ENCODE measurements at places on chromosomes 1 and 21.
A peak's percentile ranks its signal among the peaks of the same experiment; 100 is the strongest.

DNA sequence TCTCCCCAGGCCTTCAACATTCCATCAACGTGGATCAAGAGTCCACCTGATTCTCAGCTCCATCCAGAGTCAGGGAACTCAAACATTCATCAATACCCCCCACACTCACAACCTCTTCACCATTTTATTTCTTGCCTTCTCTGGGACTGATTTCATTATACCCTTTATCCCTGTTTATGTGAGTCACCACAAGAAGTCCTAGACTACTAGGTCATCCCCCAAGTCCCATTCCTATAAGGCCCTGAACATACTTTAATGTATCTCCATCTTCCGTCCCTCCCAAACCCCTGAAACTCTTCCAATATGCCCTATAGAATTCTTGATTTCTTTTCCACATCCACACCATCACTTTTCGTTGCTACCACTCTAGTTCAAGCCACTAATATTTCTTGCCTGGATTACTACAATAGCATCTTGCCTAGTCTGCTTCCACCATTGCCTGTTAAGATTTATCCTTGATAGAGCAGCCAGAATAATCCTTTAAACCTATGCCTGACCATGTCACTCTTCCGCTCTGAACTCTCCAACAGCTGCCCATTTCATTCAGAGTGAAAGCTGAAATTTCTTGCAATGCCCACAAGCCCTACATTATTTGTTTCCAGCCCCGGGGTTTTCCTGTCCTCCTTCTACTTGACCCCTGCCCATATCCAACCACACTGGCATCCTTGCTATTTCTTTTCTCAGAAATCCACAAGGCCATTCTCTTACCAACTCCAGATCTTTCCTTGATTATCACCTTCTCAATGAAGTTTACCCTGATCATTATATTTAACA is 9.4 kb upstream of the SAMD13 start:
- no peak for DNase-seq

- DNase-seq: no peak
Observed at GRCh38 chr1:170284951-170285350, 139.2 kb downstream of the NTMT2 start.

GRCh38 chr1:45051005-45051772 is 39.1 kb downstream of the UROD start:
- DNase-seq: no peak

- DNase-seq: no peak
Observed at GRCh38 chr1:81428998-81429397, 371.7 kb upstream of the ADGRL2 start.

DNA sequence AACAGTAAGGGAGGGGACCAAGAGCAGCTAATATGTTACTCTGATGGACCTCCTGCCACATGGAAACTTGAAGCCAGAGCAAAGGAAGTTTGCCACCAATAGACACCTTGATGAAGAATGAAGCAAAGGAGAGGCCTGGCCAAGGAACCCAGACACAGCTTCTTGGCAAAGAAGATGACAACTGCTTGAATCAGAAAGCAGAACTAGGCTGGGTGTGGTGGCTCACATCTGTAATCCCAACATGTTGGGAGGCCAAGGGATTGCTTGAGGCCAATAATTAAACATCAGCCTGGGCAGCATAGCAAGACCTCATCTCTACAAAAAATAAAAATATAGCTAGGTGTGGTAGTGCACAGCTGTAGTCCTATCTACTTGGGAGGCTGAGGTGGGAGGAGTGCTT is 31.7 kb upstream of the CAPZB start:
- no peak for DNase-seq

- peak; percentile 17 for DNase-seq
Observed at GRCh38 chr1:147600119-147601111, 59.1 kb downstream of the BCL9 start.

GRCh38 chr21:40688106-40688864 is 158.7 kb downstream of the DSCAM start:
- no peak for DNase-seq

DNA sequence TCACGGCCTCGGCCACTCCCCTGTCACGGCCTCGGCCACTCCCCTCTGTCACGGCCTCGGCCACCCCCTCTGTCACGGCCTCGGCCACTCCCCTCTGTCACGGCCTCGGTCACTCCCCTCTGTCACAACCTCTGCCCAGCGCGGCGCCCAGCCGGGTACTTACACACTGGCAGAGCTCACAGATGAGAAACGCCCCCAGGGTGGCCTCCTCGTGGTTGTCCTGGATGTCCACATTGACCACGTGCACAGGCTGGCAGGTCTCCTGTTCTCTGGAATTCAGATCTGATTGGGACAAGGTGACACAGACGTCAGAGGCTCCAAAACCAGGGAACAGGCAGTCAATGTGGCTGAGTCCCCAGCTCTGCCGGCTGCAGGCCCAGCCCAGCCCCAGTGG is 3.3 kb upstream of the TMEM240 start:
- no peak for DNase-seq

GRCh38 chr1:205610036-205610435 is 21.8 kb downstream of the ELK4 start:
- no peak for DNase-seq

GRCh38 chr1:76827066-76827465 is 40.2 kb upstream of the ST6GALNAC5 start:
- no peak for DNase-seq

Data from stimulated activated CD8-positive, alpha-beta memory T cell treated with anti-CD3 and anti-CD28 coated beads, Interleukin-7, amount 100 ng/mL, for 4 hours (primary cell).